ENCODE measurements at places on chromosomes 1 and 21.
A peak's percentile ranks its signal among the peaks of the same experiment; 100 is the strongest.

- DNase-seq, result no peak
Measured at GRCh38 chr1:232980986-232981560, 30.7 kb downstream of the NTPCR start.

DNA sequence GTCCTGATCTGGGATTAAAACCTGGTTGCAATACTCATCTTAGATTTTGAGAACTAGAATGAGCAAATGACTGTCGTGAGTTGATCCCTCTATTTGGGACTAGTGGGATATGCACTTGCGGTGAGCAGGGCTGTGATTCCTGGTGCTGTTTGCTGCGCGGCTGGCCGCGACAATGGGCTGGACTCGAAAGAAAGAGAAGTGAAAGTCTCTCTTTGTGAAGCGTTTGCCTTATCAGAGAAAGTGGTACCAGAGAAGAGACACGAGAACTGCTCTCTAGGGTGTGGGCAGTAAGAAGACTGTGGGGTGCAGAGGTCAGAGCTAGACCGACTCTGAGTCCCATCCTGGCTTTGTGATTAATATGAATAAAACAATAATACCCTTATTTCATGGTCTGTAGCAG, 8.6 kb downstream of the ST6GALNAC3 start:
- peak; percentile 78 for DNase-seq

GRCh38 chr1:30750731-30751291, 6.8 kb downstream of the LAPTM5 start:
- no peak for DNase-seq

DNA sequence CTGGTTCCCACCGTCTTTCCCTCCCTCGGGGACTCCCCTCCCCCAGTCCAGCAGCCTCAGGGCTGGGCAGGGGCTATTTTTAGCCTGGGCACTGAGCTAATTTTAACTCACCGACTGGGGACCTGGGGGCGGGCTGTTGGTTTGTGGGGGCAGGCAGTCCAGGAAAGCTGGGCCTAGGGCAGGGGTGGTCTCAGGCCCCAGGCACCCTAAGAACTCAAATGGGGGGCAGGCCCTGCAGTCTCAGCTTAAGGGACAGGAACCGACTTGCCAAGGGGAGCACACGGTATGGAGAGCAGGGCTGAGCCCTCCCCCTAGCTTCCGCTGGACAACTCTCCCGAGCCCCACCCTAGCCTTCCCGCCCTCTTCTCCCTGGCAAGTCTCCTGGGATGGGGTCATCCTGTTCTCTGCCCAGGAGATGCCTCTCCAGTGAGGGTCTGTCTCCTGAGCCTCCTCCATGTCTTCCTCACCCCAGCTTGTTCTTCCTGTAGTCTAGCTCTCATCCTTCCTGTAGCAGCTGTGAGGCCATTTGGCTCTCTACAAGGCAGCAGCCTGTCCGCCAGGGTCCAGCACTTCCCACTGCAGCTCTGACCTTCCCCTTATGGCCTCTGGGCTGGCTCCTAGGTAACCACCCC, 10.1 kb downstream of the MEF2D start:
- DNase-seq, result no peak

DNA sequence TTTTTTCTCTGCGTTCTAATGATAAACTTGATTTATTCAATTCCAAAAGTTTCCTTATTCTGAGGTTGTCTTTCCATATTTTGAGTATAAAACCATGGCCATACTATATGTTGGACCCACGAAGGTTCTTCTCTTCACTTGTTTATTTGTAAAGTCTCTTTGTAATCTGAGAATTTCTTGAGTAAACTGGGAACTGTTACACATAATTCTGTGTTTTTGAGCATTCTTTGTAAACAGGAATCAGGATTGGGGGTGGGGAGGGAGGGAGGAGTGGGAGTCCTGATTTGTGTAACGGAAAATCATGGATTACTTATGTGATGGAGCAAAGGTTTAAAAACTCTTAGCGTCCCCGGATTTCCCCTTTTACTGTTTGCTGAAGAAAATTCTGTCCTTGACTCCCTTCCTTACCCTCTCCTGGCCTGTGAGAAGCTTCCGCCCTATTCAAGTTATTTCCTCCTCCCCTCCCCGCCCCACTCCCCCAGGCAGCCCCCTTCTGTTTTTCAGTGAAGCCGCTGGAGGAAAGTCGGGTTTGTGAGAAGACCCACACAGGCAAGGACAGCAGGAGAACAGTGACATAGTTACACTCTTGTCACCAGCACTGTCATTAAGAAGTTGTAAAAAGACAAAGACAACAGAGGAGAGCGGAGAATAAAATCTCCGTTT, 6.4 kb upstream of the NBPF11 start:
- no peak for DNase-seq

DNA sequence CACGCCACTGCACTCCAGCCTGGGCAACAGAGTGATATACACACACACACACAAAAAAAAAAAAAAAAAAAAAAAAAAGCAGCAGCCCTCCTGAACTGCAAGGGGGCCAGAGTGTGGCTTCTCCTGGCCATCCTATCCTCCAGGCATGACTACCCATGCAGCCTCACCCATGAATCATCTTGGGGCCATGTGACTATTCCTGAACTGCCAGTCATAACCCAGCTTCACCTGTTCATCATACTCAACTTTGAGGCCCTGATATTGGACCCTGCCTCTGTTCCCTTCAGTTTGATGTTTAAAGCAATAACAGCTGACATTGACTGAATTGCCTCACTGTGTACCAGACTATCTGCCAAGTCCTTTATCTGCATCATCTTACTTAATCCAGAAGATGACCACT, 2.8 kb upstream of the HPCAL4 start:
- no peak for DNase-seq

DNA sequence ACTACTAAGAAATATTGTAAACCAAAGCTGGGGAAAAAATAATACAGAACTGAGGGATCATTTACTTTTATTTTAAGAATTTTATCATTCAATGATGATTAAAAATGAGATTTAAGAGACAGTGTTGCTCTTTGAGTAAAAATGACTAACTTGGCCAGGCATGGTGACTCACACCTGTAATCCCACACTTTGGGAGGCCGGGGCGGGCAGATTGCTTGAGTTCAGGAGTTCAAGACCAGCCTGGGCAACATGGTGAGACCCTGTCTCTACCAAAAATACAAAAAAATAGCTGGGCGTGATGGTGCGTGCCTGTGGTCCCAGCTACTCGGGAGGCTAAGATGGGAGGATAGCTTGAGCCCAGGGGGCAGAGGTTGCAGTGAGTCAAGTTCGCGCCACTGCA, 21.8 kb upstream of the PLEKHO1 start:
- no peak for DNase-seq

- no peak for DNase-seq
Measured at GRCh38 chr1:46030074-46030870, 102.2 kb downstream of the PIK3R3 start.

- no peak for DNase-seq
Measured at GRCh38 chr1:5765483-5765882, 226.7 kb downstream of the NPHP4 start.

DNA sequence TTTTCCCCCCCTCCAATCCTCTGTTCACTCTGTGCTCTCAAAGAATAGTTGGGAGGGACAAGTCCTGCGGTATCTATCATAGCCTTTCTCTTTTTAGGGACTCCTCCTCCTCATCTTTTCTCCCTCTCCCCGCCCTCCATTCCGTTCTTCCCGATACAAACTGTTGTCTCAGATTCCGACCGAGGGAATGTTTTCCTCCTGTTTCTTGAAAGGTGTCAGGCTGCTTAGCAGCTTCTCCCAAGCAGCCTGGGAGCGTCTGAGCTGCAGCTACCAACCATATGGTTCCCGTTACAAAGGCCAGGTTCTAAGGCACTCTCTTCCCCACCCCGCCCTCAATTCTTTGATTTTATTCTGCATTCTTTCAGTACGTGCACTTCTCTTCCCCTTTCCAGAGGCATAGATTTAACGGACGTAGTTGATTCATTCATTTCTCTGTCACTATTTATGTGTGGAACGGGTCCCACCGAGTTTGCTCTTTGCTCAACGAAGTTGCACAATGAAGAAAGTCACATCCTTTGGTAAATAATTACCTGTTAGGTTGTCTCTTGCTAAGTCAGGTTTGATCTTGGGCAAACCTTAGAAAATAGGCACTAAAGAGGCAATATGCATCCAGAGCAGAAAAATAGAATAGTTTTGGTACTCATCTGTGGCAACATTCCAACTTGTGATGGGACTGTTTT, 2.8 kb downstream of the ADGRL2 start:
- DNase-seq, result no peak

GRCh38 chr1:108585313-108585712, 25.4 kb downstream of the EEIG2 start:
- DNase-seq, result no peak
